ENCODE measurements at places on chromosomes 12 and 14.

GRCh38 chr12:9252256-9252655 is 44.1 kb upstream of the PZP start:
- no peak for DNase-seq

DNA sequence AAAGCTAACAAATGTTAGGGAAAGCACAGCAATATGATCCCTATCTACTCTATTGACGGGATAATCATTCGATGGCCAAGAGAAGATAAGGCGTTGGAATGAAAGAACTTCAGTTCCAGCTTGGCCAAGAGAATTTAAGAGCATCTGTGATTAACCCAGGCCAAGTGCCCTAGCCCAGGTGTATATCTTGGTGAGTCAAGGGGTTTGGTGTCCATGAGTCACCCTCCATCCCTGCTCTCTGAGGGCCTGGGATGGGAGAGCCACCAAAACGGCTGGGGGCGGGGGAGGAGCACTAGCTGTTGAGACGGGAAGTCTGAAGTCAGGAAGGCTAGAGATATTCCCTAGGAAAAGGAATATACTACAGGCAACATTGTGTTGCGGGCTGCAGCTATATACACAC is 13.0 kb downstream of the TBPL2 start:
- no peak for DNase-seq

DNA sequence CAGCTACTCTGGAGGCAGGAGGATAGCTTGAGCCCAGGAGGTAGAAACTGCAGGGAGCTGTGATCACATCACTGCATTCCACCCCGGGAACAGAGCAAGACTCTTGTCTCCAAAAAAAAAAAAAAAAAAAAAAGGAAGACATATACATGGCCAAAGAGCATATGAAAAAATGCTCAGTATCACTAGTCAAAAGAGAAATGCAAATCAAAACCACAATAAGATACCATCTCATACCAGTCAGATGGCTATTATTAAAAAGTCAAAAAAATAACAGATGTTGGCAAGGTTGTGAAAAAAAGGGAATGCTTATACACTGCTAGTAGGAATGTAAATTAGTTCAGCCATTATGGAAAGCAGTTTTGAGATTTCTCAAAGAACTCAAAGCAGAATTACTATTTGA is 174.8 kb upstream of the ATF7IP start:
- DNase-seq = no peak

- DNase-seq = no peak
Measured at GRCh38 chr14:67618617-67619063, 1.1 kb upstream of the ARG2 start.

DNA sequence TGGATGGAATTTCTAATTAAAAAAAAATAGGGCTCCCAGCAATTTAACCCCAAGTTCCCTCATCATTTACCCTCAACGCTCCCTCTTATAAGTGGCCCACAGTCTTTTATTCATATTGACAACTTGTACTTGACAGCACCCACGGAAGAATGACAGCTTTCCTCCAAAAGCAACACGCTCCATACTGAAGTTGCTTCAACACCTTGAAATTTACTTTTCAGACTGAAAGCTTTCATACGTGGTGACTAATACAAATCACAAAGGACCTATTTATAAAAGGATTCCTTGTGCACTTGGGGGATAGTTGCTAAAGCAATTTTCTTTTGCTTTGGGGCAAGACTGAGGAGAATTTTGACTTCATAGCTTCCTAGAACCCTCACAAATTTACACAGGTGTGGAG is 1629.4 kb upstream of the SEL1L start:
- DNase-seq = no peak

DNA sequence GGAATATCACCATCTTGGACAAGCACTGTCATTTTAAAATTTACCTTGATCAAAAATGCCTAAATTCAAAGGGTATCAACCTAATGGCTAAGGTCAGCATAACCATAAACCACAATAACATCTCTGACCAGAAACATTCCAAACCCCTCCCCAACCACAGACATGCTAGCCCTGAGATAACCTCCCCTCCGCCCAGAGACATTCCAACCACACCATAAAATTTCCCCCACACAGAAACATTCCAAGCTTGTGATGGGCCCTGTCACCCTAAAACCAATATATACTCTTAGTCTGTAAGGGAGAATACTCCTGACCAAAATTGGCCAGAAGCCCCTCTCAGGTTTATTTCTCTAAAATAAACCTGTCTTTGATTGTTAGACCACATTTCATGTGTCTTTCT is 17.7 kb downstream of the EPYC start:
- no peak for DNase-seq

DNA sequence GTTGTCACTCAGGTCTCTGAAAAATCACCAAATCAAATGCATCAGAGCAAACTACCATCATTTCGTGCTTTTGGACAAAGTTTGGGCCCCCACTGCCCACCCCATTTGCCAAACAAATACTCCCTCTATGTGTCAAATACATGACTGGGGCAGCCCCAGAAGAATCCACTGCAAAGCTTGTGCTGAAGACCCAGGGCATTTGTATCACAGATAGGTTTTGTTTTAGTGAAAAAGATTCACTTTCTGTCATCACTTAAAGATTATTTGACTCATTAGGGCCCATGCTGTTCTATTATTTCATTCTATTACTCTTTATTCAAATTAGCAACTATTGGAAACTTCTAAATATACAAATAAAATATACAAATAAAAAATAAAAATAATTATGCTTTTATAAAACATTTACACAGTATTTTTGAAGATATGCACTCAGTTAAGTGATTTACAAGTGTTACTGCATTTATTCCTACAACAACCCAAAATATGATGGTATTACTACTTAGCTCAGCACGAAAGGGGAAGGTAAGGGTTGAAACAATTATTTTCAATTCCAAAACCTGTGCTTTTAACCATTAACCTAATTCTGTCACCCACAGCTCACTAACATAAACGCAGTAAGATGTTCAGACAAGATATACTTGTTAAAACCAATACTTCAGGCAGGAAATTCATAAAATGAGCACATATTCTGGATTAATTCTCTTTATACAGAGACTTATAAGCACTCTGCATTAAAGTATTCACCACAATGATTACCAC is 36.5 kb downstream of the LRIG3 start:
- DNase-seq = no peak

DNA sequence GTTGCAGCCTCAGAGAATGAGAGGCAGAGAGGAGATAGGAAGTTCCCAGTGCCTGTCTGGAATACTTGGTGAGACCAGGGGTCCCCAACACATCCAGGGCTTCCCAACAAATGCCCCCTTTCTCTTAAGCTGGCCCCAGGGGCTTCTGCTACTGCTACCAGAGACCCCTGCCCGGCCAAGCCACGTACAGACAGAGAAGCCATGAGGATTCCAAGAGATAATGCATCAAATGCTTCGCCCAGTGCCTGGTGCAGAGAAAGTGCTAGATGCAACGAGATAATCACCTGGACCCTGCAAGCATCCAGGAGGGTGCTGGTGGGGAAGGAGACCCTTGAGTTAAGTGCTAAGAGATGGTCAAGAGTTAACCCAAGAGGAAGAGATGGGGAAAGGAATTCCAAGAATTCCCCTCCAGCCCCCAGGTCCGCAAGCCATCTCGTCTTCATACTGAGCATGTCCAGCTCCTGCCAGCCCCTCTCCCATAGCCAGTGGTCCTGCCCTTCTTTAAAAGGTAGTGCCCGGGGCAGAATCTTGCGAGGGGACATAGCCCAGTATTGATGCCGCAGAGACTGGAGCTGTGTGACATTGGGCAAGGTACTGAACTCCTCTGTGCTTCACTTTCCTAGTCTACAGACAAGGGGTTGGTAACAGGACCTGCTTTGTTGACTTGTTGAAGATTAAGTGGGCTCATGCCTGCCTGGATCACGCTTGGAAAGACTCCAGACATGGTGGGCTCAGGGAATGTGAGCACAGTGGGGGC is 103.3 kb downstream of the CALM1 start:
- no peak for DNase-seq

Measured in stimulated activated CD8-positive, alpha-beta memory T cell treated with anti-CD3 and anti-CD28 coated beads, Interleukin-4, amount 100 ng/mL, for 4 hours (primary cell).